ENCODE measurements at places on chromosomes 7 and 10.

GRCh38 chr7:22861576-22861975, 38.9 kb upstream of the TOMM7 start:
- DNase-seq = no peak

DNA sequence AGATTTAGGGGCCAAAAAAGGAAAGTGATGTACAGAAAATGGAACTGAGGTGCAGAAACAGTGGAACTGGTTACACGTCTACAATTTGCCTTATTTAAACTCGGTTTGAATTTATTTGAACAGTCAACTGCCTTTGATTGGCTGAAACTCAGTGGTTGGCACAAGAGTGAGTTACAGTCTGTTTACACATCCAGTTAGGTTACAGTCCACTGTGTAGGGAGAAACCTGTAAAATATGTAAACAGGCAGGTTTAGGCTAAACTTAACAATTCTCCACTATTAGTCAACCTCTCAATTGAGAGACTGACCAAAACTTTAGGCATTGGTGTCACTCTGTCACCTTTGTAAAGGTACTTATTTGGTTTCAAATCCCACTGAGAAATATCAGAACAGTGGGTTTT, 40.3 kb upstream of the RELN start:
- no peak for DNase-seq

GRCh38 chr7:144653449-144653848, 182.4 kb downstream of the TPK1 start:
- no peak for DNase-seq

- no peak for DNase-seq
Observed at GRCh38 chr7:71769326-71769725, 637.4 kb downstream of the GALNT17 start.

DNA sequence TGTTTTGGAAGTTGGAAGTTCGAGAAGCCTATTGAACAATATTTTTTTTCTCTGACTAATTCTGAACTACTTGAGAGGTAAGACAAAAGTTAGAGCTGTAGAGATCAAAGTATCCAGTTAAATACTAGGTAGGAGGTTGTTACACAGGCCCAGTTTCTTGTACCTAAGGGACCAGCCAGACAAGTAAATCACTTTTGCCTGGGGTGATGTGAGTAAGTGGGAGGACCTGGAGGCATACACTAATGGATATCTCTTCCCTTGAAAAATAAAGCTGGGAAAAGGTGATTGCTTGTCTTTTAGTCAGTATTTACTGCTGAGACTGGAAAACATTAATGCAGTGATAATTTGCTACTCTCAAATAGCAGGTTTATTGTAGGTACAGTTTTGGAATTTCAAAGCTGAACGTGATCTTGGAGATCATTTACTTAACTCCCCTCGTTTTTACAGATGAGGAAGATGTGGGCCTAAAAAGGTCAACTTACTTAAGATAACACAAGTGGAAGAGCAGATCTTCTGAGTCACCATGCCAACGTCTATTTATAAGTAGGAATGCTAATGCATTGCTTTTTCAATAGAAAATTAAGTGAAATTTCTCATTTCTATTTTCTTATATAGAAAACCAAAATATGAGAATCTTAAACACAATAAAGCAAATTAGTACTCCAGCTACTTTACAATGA, 181.3 kb downstream of the PPP1R9A start:
- DNase-seq = no peak

GRCh38 chr7:148706368-148706767, 7.7 kb downstream of the CUL1 start:
- DNase-seq = no peak

- no peak for DNase-seq
Observed at GRCh38 chr10:112801004-112801403, 149.0 kb upstream of the TCF7L2 start.

GRCh38 chr7:114047889-114048288, 129.1 kb upstream of the PPP1R3A start:
- no peak for DNase-seq

GRCh38 chr10:94178475-94179253, 184.1 kb downstream of the NOC3L start:
- DNase-seq = no peak

DNA sequence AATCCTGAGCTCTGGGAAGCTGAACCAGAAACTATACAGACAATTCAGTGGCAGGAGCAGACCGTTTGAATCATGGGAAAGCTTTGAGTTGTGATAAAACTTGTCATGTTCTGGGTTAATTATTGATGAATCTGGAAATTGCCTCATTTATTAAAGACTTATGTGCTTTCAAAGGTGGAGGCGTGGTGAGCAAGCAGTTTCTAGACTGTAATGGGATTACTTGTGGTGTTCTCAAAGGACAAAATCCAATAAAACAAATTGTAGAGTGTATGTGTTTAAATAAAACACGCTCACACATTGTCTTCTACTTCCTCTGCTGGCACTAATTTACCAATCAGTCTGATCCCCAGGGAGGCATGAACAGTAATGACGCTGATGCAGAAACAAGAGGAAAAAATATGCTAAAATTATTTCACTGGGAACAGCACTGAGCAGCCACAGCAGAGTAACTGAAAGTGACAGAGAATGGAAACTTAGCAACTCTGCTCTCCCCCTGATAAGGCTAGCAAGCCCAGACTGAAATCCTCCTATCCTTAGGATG, 25.1 kb downstream of the PARD3 start:
- DNase-seq = no peak

- no peak for DNase-seq
Observed at GRCh38 chr7:84744385-84744784, 442.5 kb downstream of the SEMA3D start.

- DNase-seq = no peak
Observed at GRCh38 chr7:124603066-124603465, 162.5 kb downstream of the GPR37 start.

GRCh38 chr10:44724415-44725174, 186.5 kb upstream of the TMEM72 start:
- DNase-seq = no peak

DNA sequence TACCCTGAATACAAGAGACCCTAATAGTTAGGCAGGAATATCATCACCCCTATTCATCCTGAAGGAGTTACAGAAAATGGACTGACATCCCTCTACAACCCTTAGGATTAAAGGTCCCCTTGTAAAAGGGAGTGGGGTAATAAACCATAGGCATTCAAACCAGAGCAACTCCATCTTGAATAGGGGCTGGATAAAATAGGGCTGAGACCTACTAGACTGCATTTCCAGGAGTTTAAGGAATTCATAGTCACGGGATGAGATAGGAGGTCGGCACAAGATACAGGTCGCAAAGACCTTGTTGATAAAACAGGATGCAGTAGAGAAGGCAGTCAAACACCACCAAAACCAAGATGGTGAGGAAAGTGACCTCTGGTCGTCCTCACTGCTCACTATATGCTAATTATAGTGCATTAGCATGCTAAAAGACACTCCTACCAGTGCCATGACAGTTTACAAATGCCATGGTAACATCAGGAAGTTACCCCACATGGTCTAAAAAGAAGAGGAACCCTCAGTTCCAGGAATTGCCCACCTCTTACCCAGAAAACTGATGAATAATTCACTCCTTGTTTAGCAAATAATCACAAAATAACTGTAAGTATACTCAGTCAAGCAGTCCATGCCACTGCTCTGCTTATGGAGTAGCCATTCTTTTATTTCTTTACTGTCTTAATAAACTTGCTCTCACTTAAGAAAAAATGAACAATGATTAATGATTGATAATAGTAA, 37.2 kb downstream of the CUBN start:
- no peak for DNase-seq

- no peak for DNase-seq
Observed at GRCh38 chr7:127254163-127254684, 1.5 kb upstream of the GRM8 start.

- DNase-seq = no peak
Observed at GRCh38 chr10:74329873-74330272, 178.9 kb downstream of the ADK start.

DNA sequence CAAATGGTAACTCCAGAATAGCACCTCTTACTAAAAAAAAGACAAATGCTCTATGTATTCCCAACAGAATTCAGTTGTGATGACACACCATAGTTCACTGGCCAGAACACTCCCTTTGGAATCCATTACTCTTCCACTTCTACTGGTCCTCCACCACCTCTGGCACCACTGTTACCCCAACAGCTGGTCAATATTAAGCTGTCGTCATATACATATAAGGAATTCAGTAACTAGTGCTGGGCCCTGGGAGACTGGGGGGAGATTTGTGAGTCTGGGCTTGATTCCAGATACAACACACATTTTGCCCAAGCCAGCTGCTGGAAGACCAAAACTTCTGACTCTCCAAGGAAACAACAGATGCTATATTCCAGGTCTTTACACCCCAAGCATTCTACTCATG, 26.0 kb upstream of the ITGA8 start:
- DNase-seq = no peak

DNA sequence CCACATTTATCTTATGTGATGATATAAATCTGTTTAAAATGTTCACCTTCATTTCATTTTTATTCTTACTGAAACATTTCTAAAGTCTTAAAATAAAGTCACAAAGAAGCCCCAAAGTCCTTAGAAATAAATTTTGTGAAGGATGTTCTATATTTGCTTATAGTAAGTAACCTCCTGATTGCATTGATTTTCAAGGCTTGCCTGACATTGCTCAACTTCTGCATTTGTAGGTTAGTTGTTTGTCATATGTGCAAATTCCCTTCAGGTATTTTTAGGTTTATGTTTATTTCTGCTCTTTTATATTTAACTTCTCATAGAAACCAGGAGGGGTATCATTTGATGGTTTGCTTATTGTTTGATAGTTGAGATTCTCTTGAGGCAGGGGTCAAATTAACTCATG, 417.8 kb downstream of the ARL4A start:
- no peak for DNase-seq

DNA sequence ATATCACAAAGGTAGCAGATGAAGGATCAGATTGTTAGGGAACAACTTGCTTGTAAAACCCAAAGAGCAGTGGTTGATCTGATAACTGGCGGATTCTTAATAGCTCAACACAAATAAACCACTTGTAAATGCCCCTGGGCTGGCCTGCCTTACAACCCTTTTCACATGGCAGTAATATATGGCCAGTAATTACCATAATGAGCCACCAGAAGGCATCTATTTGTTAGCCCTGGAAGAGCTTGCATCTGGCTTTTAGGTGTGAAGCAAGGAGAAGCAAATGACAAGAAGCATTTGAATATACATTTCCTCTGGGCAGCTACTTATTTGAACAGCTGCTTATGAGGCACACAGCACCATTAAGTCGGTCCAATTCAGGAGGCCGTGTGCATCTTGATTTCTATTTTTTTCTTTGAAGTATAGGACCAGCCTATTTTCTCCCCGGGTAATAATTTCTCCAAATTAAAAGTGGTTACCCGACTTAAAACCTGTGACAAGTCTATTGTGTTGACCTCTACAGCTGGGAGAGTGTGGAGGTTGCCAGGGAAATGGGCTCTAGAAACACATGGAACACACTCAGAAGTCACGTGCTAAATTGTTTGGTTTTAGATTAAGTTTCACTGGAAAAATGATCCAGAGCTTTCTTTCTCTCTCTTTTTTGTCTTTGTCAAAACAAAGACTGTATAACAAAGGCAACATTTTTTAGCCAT, 113.4 kb downstream of the SEM1 start:
- DNase-seq = no peak

DNA sequence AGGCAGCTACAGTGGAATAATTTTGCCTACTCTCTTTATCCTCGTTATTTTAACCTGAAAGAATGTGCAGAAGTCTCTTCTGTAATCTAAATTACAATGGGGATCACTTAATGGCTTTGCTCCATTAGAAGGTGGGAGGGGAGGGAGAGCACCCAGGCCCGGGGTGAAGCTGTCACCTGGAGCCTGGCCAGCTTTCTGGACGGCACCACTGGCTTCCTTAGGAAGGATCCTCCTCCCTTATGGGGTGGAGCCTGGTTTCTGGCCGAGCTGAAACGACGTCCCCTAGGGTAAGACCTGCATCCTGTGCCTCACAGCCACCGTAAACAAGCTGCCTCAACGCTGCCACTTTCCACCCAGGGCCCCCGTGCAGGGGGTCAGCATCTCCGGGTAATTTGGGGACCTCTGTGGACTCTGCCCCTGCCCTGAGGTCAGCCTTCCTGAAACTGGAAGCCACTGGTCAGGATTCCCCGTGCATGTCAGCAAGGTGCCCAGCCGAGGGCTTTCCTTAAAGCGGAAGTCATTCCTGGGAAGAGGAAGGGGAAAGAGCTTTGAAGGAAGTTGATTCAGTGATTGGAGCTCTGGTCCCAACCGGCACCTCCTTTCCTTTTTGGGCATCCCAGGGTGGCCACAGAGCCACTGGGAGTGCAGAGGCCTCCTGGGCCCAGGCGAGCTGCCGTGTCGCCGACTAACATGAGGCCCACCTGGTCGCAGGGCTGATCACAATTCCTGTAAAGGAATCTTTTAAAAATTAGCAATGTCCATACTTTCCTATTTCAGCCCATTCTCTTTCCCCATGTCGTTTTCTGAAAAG, 569.1 kb downstream of the DNAJB6 start:
- DNase-seq = no peak

DNA sequence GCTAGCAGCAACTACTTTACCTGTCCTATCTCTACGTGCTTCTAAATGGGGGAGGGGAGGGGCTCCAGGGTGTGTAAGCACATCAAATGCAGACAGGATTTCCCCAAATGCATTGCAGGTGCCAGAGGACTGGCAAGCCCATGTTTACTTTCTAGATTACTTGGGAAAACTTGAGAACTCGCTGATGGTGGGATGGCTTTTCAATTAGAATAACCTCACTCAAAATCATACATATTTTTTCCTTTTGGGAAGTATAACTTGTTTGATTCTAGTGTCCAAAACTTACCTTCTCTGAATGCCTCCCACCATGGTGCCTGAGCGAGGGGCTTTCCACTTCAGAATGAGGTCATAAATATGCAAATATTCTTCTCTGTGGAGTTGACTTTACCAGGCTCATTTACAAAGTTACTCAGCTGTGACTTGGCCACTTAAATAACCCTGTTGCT, 191.3 kb upstream of the RHOBTB1 start:
- DNase-seq = no peak

- no peak for DNase-seq
Observed at GRCh38 chr7:92698237-92698841, 108.1 kb upstream of the FAM133B start.

DNA sequence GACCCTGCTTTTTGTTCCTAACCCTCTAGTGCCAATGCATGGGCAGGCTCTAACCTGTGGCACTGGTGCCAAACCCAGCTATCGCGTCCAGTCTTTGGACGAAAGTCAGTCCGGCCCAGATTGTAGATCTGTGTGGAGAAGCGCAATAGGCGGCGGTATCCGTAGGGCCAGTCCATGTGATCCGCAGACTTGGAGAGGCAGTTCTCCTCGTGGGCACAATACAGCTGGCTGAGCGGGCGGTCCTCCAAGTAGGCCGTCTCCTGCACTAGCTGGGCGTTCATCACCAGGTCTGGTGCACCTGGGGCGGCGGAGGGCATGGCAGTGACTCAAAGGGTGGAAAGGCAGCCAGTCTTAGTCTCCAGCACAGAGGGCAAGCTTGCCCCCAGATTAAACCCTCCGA, 14.5 kb downstream of the LOXL4 start:
- no peak for DNase-seq

DNA sequence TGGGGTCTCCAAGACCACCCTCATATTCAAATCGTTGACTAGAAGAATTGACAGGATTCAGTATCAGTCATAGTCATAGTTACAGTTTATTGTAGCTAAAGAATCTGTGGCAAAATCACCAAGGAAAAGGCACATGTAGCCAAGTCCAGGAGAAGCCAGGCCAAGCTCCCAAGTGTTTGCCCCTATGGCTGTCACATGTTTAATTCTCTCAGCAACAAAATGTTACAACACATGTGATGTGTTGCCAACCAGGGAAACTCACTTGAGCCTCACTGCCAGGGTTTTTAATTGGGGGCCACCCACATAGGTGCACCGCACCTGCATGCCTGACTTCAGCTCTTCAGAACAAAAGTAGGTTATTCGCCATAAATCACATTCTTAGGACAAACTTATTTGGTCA, 1030.9 kb upstream of the CELF2 start:
- no peak for DNase-seq

- DNase-seq = no peak
Observed at GRCh38 chr7:73865738-73866445, 4.9 kb downstream of the TMEM270 start.
